NCI-H1417 treated with DMSO at 0.1 percent for 48 hours (cell line): ENCODE measurements at places on chromosomes 2 and 18.

- DNase-seq = no peak
These were observed 1483.4 kb upstream of the ZEB2 start for GRCh38 chr2:146003337-146003736.

DNA sequence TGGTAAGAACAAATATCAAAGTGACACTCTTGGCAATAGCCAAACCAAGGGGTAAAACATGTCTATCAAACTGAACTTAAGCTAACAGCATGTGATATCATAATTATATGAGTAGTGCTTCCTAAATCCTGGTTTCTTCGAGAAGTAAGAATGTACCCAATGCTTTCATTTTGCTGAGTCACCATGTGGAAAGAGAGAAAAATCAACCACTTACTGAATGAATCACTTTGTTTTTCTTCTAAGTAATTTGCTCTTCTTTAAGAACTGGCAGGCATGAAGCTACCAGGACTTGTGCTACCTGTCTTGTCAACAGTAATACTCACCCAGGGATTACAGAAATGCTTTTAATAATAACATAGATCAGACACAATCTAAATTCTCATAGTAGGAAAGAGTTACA is 19.0 kb upstream of the DUSP19 start:
- no peak for DNase-seq

DNA sequence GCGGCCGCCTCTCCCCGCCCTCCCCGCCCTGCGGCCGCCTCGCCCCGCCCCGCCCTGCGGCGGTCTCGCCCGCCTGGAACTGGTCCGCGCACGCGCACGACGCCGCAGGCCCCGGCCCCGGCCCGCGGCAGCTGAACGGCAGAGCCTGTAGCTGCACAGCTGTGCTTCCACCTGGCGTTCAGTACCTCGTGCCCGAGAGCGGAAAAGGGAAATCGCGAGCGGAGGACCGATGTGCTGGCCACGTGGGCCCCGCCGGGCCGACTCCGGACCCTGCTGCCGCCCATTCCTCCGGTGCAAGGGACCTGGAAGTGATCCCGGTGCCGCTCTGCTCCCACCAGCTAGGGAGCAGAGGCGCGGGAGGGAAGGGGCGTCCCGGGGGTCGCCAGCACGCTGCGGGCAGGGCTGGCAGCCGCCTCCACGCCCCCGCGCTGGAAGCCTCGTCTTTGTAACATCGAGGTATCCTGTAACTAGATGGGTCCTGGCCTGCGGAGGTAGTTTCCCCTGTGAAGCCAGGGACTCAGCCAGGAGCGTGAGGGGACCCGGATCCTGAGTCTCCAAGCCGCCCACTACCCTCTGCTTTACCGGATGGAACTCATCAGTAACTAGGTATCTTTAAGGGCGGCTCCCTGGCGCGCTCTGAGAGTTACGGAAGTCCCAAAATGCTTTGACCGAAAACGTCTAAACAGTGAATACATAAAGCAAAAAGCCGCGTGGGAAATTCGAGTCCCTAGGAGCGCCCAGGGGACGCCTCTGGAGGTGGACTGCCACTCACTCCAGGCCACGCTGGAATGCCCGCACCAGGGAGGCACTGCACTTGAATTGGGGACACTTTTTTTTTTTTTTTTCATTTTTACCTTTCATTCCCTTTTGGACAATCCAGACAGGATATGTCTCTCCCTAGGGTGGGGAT is 704 bp upstream of the ODC1 start:
- DNase-seq = peak; percentile 91

- no peak for DNase-seq
These were observed 182.7 kb downstream of the ANAPC1 start for GRCh38 chr2:111701266-111701665.

DNA sequence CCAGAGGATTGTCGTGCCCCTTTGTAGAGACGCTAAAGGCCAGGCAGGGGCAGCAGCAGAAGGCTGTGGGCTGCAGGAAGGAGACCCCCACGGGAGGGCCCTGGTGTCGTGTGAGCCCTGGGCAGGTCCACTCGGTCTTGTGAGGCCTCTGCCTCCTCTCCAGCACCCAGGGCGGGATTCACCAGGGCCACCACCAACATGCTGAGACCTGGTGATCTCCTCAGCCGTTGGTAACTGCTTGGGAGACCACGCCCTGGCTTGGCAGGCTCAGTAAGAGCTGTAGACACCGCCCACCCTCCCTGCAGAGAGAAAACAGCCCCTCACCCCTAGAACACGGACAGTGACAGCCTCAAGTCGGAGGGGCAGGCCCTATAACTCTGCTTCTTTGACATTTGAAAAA is 21.1 kb downstream of the MBP start:
- no peak for DNase-seq

GRCh38 chr2:6780765-6781274 is 84.9 kb downstream of the CMPK2 start:
- no peak for DNase-seq
